ENCODE measurements at places on chromosomes 13 and 19. TPM values are rescaled to one million over a fixed set of nuclear protein-coding genes. Genes with fewer than 3 reads are reported as not detected.

The ZNRF4 gene
- total RNA-seq: not detected

DNA sequence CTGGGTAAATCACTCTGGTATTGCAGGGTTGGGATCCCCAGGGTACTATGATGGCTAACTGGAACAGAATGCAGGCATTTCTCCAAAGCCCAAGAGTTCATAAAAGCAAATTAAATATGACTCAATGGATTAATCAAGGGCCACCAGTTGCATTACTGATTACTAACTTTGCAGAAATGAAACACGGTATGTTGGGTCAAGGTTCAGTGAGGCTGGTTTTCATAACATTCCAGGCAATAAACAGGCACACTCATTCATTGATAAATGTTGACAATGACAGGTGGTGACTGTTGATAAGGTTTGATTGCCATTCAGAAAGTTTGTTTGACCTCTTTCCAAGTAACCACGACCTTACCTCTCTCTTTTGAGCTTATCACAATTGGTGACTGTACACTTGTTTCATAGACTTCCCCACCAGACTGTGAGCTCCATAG is 506 bp upstream of the AP1M1 start:
- DNase-seq: no peak

The ZNF416 gene
- total RNA-seq: 3.6 TPM

- no peak for DNase-seq
These were observed 421.7 kb downstream of the EFNB2 start for GRCh38 chr13:106113796-106114195.

The CPB2 gene
- total RNA-seq: 114 TPM

DNA sequence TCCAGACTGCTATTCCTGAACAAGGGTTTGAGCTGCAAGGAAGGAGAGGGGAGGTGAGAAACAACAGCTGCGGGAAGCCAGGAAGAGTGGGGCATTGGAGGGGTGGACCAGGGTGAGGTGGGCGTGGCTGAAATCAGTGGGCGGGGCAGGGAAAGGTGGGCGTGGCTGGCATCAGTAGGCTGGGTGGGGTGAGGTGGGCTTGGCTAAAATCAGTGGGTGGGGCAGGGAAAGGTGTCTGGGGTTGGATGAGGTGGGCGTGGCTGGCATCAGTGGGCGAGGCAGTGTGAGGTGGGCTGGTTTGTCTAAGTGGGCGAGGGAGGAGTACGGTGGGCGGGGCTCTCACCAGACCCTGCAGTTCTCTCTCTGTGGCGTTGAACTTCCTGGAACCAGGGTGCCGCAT is 87.6 kb downstream of the MUC16 start:
- DNase-seq: no peak

GRCh38 chr13:79126706-79127105 is 279.3 kb downstream of the RBM26 start:
- DNase-seq: no peak
